Diencephalon (tissue), 1 donor: ENCODE measurements at places on chromosomes 16 and 17. TPM values are rescaled to one million over a fixed set of nuclear protein-coding genes. Genes with fewer than 3 reads are reported as not detected.

Gene IGF2BP1
- 2.8 TPM for total RNA-seq

Gene G6PC1
- under 0.01 TPM for total RNA-seq

Gene SSTR5
- 0.23 TPM for total RNA-seq

Gene LRRC46
- total RNA-seq: 1.6 TPM

Gene LGALS9B
- not detected for total RNA-seq

Gene MYH13
- total RNA-seq: not detected

Gene SPECC1
- 68.3 TPM for total RNA-seq

Gene KRT16
- total RNA-seq: not detected

Gene KRT36
- not detected for total RNA-seq

Gene ITGAD
- total RNA-seq: not detected

Gene KRT17
- total RNA-seq: not detected

Gene QPRT
- total RNA-seq: 4.8 TPM

Gene ACSM5
- 1.8 TPM for total RNA-seq
